ENCODE measurements at places on chromosomes 1 and 21.

- no peak for DNase-seq
These were observed 181.1 kb upstream of the GREM2 start for GRCh38 chr1:240792915-240793529.

DNA sequence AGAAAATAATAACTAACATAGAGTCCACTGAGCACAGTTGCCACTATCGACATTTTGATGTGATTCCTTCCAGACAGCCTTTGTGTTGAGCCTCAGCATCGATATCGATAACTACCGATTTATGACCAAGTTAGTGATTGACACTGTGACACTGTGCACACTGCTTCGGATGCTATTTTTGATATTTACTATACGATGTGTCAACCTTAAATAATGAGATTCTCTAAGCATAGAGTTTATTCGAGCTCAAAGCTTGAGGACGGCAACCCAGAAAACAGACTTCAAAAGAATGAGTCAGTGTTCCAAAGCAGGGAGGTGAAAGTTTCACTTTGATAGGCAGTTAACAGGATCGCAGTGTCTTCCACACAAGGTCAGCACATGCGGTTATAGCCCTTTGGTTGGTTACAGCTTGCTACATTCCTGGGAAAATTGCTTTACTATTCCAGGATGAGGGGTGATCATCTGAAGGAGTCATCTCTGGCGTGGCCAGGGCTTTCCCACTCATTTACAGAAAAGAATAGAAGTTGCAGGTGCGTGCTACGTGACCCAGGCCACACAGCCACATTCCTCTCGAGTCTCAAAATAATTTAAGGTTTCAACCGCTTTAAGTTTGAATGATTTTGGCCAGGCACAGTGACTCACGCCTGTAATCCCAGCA lies 53.6 kb upstream of the EFHD2 start:
- no peak for DNase-seq

DNA sequence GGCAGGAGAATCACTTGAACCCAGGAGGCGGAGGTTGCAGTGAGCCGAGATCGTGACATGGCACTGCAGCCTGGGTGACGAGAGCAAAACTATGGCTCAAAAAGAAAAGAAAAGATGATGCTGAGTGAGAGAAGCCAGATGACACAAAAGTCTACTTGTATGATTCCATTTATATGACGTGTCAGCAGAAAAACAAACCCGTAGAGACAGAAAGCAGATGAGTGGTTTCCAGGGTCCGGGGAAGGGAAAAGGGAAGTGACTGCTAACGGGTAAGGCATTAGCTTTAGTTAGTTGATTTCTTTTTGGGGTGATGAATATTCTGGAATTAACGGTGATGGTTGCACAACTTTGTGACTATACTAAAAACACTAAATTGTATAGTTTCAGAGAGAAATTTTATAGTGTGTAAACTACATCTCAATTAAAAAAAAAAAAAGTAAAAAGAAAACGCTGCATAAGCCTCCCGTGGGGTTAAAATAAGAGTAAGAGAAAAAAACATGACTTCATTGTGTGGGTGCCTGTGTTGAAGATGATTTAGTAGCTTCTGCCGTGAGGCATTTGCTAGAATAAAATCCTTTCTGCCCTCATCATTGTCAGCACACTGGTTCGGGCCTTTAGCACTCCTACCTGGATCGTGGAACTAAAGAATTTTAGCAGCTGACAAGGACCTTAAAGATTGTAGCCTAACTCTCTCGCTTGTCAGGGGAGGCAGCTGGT lies 24.7 kb upstream of the ATP5PO start:
- DNase-seq: no peak

DNA sequence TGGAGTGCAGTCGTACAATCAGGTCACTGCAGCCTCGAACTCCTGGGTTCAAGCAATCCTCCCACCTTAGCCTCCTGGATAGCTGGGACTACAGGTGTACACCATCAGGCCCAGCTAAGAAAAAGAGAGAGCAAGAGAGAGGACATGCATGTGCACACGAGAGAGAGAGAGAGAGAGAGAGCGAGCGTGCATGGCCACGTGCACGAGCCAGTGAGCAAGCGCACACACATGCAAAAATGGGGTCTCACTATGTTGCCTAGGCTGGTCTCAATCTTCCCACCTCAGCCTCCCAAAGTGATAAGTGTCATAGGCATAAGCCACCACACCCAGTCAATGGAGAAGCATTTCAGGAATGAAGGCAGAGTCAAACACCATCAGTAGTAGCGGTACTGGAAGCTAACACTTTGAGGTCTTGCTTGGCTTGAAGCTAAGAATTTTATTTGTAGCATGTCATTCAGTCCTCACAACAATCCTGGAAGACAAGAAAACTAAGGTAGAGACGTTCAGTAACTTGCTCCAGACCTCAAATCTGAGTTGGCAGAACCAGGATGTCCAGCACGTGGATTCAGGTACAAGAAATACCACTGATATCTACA lies 14.5 kb downstream of the GNB1 start:
- no peak for DNase-seq

- no peak for DNase-seq
These were observed 27.6 kb upstream of the HUNK start for GRCh38 chr21:31845151-31845729.

- DNase-seq: no peak
These were observed 3.3 kb downstream of the NCMAP start for GRCh38 chr1:24558902-24559791.

DNA sequence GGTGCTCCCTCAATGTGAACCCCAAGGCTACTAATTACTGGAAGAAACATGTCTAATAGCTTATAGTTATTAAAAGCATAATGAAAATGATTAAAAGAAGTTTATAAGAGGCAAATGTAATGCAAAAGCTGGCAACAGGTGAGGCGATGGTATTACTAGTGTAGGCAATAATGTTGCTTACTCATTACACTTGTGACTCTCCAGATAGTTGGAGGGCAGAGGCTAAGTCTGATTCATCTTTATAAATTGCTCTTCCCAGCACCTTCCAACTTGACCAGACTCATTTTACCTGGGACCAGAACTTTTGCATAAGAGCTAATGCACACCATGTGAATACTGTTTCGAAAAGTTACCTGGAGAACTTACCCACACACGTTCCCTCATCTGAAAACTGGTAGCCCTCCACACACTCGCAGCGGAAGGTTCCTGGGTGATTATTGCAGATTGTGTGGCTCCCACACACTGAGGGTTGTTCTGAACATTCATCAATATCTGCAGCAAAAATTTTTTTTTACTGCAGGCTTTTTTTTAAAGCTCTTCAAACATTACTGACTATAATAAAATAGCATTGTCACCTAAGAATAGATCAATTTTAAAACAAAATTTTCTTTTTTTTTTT lies 48.0 kb downstream of the NID1 start:
- no peak for DNase-seq

DNA sequence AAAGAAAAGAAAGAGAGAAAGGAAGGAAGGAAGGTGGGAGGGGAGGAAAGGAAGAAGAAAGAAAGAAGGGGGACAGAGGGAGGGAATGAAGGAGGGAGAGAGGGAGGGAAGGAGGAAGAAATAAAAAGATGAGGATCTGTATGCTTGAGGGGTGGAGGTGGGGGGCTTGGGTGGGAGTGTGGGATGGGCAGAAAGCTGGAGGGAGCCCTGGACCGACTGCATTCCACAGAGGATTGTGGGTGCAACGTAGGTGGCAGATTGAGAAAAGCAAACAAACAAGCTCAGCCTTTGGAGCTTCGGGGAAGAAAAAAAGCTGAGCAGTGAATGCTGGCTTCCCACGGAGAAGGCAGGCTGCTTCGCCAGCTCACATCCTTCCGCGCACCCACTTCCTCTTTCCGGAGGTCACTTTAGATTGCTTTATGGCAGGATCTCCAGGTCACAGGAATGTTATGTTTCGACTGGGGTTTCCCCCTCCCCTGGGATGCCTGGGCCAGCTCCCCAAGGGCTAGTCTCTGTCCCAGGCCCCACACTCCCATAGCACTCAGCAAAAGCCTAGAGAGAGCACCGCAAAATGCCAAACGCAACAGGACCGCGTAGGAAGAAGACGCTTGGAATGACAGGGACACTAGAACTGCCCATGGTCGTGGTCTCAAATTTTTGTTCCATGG lies 20.7 kb upstream of the LGALS8 start:
- no peak for DNase-seq

DNA sequence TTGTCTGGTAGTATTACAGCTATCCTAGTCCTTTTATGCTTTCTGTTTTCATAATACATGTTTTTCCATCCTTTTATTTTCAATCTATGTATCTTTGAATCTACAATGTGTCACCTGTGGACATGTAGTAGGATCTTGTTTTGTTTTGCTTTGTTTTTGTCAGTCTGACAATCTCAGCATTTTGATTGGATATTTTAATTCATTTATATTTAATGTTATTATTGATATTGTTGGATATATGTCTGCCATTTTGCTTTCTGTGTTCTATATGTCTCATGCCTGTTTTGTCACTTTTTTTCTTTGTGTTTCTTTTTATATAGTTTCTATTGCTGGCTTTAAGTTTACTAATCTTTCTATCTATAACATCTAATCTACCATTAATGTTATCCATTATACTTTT lies 11.5 kb upstream of the PRSS38 start:
- DNase-seq: no peak

DNA sequence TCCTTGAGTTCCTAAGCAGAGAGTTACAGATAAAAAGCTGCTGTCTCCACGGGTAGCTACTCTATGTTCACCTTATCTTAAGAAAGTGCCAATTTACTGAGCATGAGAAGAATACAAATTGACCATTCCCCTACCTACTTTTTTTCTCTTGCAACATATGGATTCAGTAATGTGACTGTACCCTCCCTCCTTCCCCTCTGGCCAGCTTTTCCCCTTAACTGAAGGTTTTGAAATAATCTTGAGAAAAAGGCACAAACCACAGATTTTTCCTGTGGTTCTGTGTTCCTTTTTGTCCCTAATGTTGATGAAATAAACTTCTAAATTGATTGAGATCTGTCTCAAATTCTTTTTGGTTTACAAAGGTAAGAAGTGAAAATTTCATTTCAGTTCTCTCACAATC lies 2.6 kb upstream of the CD2 start:
- DNase-seq: no peak
